A549 treated with DMSO at 1 μM for 4 hours (cell line): ENCODE measurements at places on chromosomes 3 and 15. TPM values are rescaled to one million over a fixed set of nuclear protein-coding genes. Genes with fewer than 3 reads are reported as not detected.

Gene GOLGA8S
- 0.07 to 0.18 TPM (median 0.17 TPM) in 5 replicates for total RNA-seq

Gene AAGAB
- total RNA-seq: 74.7 to 84.8 TPM (median 76.4 TPM) in 5 replicates

Gene HEXA
- 145 to 159 TPM (median 151 TPM) in 5 replicates for total RNA-seq

Gene USP50
- not detected in 5 replicates for total RNA-seq

Gene GOLGA6L7
- total RNA-seq: not detected in 5 replicates

Gene TAMM41
- total RNA-seq: 16.5 to 30.3 TPM (median 27.6 TPM) in 5 replicates

Gene BCL6
- total RNA-seq: 5.1 to 7.5 TPM (median 6.8 TPM) in 5 replicates

Gene SCG5
- 1.6 to 3.7 TPM (median 2.2 TPM) in 5 replicates for total RNA-seq

Gene NCKIPSD
- 6.6 to 10.6 TPM (median 9.0 TPM) in 5 replicates for total RNA-seq

Gene SPATA12
- 0.45 to 0.64 TPM (median 0.52 TPM) in 5 replicates for total RNA-seq

Gene TTLL13
- total RNA-seq: 0.14 to 0.16 TPM (median 0.15 TPM) in 4 of 5 replicates, not detected in the other

Gene B3GNT5
- total RNA-seq: 14.2 to 21.4 TPM (median 17.6 TPM) in 5 replicates

Gene SELENOK
- total RNA-seq: 19.7 to 37.0 TPM (median 24.5 TPM) in 5 replicates

Gene KY
- 0.07 to 0.14 TPM (median 0.09 TPM) in 3 of 5 replicates, not detected in the others for total RNA-seq

Gene RMDN3
- 21.9 to 25.0 TPM (median 24.0 TPM) in 5 replicates for total RNA-seq

Gene LRRIQ4
- not detected in 5 replicates for total RNA-seq
